Endothelial cell (in vitro differentiated cells): ENCODE measurements at places on chromosomes 7 and 10. TPM values are rescaled to one million over a fixed set of nuclear protein-coding genes. Genes with fewer than 3 reads are reported as not detected.

The C7orf33 gene
- total RNA-seq = not detected

The PNLIPRP1 gene
- total RNA-seq = not detected

The NEURL1 gene
- total RNA-seq = 0.69 TPM

The CALML3 gene
- not detected for total RNA-seq

The AMZ1 gene
- total RNA-seq = 0.05 TPM

The WNT8B gene
- total RNA-seq = not detected

The LDB3 gene
- total RNA-seq = 0.36 TPM

The GDI2 gene
- total RNA-seq = 320 TPM

The KIF11 gene
- 9.4 TPM for total RNA-seq

The STRIP2 gene
- total RNA-seq = 9.1 TPM

The STAG3 gene
- 1.9 TPM for total RNA-seq

The PON3 gene
- total RNA-seq = 50.9 TPM

The GIMAP2 gene
- 1.9 TPM for total RNA-seq

The TRIM56 gene
- total RNA-seq = 5.3 TPM

The IDI2 gene
- not detected for total RNA-seq

The MYO1G gene
- 0.13 TPM for total RNA-seq

The GDF10 gene
- 0.74 TPM for total RNA-seq

The ANKRD1 gene
- 0.82 TPM for total RNA-seq

The CNOT4 gene
- 22.7 TPM for total RNA-seq

The AKR1C3 gene
- 2.8 TPM for total RNA-seq

The SVOPL gene
- total RNA-seq = not detected

The CTTNBP2 gene
- total RNA-seq = 24.4 TPM

The TMEM213 gene
- total RNA-seq = not detected

The CRPPA gene
- 3.2 TPM for total RNA-seq

The HHEX gene
- 182 TPM for total RNA-seq

The C10orf105 gene
- 0.15 TPM for total RNA-seq

The PLXDC2 gene
- total RNA-seq = 73.1 TPM

The LRRC18 gene
- not detected for total RNA-seq

The CFAP46 gene
- 0.95 TPM for total RNA-seq
